ENCODE measurements at places on chromosomes 7 and 10. TPM values are rescaled to one million over a fixed set of nuclear protein-coding genes. Genes with fewer than 3 reads are reported as not detected.

Gene FAM25G
- not detected for total RNA-seq

Gene UBE2H
- total RNA-seq = 44.4 TPM

Gene MYO1G
- 0.33 TPM for total RNA-seq

Gene ELFN1
- total RNA-seq = 0.30 TPM

Gene NANOS1
- total RNA-seq = 2.6 TPM

Gene STAG3
- total RNA-seq = 0.27 TPM

Gene NRG3
- not detected for total RNA-seq

Gene MICALL2
- 20.7 TPM for total RNA-seq

Gene NAT16
- total RNA-seq = 0.12 TPM

Gene TAS2R41
- not detected for total RNA-seq

Gene AFAP1L2
- total RNA-seq = 20.6 TPM

Gene PRSS2
- not detected for total RNA-seq

Gene FAM171A1
- total RNA-seq = 21.0 TPM

Gene SLC26A3
- total RNA-seq = not detected

Gene CDC14C
- total RNA-seq = not detected

Gene INHBA
- 0.21 TPM for total RNA-seq

Gene FGF8
- not detected for total RNA-seq

Gene GPR26
- not detected for total RNA-seq
